ENCODE measurements at places on chromosomes 5 and 9.

GRCh38 chr5:148541054-148541835, 113.1 kb downstream of the HTR4 start:
- DNase-seq = no peak

DNA sequence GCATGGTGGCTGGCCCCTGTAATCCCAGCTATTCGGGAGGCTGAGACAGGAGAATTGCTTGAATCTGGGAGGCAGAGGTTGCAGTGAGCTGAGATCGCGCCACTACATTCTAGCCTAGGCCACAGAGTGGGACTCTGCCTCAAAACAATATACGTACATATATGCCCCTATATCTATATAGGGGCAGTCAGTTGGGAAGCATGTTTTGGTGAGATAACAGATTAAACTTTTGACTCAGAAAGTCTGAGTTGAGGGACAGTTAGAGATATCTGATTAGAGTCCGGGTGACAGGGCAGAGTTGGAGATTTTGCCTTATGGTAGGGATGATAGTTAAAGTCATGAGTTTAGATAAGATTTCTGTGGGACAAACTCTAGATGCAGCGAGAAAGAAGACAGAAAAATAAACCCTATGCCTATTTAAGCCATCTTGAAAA, 71.8 kb upstream of the ALDH1A1 start:
- DNase-seq = no peak

DNA sequence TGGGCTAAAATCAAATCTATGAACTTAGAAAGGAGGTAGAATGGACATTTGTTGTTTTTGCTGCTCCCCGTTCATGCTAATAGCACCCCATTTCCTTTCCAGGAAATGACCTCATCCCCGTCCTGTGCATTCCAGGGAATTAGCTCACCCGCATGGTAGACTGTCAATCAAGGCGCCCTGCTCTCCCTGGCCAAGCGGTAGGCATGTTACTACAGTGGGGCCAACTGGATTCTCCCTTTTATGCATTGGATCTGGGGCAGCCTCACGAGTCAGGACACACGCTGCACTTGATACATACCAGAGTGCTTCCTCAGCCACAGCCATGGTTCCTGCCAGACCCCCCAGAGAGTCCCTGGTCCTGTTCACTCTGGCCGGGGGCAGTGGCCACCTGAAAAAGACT, 111.0 kb upstream of the PTCH1 start:
- no peak for DNase-seq

DNA sequence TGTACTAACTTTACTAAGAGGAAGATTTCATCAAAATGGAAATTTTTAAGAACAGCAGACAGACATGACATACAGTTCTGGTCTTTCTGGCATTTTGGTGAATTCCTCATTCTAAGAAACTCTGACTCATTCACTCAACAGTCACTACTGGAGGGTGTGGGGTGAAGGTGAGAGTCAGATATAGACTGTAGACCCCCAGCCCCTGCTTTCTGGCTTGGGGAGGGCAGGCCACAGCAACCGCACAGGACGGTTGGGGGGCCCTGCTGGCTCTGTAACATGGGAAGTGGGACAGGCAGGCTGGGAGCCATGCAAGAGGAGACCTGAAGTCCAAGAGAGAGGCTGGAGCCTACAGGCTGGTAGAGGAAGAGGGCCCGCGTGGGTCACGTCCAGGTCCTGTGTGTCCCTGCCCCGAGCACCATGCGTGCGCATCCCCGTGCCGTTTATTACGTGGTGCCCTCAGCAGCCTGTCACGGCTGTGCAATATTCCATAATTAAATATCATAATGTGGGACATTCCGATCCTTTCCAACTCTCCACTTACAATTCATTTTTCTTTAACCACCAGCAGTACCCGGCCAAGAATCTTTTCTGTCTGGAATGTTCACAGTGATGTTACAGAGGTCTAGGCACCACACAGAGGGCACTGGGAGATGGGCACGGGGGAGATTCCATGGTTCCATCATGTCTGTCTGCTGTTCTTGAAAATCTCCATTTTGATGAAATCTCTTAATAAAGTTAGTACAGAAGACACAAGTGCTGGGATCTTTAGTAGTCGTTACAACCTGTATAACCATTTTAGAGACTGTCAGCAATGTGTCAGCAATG, 75.5 kb downstream of the SEMA4D start:
- no peak for DNase-seq

GRCh38 chr5:14821100-14821845, 50.3 kb downstream of the ANKH start:
- no peak for DNase-seq

DNA sequence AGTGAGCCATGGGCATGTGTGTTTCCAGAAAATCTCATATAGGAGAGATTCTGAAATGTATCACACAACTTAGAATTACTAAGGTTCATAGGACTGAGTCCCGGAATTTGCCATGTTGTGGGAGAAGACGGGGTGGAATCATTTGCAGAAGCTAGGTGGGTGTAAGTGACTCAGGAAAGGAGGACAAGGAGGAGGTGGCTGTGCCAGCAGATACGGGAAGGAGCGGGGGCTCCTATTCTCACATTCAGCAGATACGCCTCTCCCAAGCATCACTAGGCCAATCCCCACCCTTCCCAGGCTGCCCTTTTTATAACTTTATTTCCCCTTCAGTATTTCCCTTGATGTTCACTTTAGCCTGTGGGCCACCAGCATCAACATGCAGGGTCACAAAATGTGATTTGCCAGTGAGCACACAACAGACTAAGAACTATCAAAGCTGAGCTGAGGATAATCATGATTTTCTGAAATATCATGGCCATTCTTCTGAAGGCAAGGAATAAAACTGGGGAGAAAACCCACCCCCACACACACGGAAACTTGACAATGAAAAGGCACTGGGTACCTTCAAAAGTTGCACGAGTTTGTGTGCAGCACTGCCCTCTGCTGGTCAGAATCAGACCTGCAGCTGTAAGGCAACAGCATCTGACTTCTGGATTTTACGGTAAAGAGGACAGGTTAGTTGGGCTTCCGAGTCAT, 133.2 kb downstream of the MTX3 start:
- DNase-seq = peak; percentile 72

GRCh38 chr5:158877706-158878105, 222.0 kb downstream of the EBF1 start:
- no peak for DNase-seq

Measured in hippocampal formation (tissue), 2 donors.